Astrocyte (in vitro differentiated cells and primary cell): ENCODE measurements at places on chromosomes 5 and 9. TPM values are rescaled to one million over a fixed set of nuclear protein-coding genes. Genes with fewer than 3 reads are reported as not detected.

DNA sequence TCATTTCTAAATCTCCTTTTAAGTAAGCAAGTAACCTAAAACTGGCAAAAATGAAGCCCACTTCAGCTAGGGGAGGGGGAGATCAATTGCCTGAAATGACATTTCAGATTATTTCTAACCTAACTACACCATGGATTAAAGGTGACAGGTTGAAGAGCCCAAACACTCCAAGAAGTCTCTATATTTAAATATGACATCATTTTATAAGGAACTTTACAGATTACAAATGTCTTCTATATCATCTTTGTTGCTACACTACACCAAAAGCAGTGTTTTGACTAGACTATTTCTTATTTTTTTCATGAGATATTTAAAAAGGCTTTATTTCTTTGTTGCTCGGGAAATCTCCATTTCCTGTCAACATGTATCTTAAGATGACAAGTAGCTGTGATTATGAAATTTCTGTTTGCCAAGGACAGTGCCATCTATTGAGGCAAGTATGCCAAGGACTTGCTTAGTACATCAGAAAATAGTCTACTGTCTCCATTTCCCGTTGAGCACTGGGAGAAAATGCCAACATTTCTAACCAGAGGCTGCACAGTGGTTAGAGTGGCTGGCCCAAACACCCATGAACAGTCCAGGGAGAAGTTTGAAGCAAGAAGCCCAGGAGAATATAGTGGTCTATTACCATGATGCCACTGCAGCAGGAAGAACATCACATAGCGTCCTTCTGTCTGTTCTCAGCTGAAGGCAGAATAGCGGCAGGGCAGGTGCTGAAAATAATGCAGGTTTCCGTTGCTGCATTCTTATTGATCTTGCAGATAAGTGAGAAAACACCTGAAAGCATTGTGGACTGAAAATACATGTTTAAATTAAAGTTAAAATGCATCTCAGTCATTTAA is 93.4 kb upstream of the ITGA2 start:
- no peak for DNase-seq

GRCh38 chr9:112552229-112553056 is 65.8 kb downstream of the KIAA1958 start:
- DNase-seq = no peak

DNA sequence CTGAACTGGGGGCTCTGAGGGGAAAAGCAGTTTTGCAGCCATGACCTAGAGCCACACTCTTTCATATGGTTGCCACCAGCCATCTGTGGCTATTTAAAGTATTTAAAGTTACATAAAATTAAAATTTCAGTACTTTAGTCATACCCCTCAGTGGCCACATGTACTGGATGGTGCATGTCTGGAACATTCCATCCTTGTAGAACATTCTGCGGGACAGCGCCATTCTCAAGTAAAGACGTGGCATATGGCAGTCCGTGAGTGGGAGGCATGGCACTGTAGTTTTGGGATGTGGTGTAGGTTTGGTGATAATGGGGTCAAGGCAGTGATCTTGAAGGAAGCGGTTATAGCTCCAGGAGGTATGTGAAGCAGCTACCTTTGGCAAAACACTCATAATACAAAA is 61.4 kb upstream of the NFIL3 start:
- peak; percentile 37 for DNase-seq

- DNase-seq = no peak
These were observed 523.0 kb upstream of the PTPRD start for GRCh38 chr9:11135851-11136250.

DNA sequence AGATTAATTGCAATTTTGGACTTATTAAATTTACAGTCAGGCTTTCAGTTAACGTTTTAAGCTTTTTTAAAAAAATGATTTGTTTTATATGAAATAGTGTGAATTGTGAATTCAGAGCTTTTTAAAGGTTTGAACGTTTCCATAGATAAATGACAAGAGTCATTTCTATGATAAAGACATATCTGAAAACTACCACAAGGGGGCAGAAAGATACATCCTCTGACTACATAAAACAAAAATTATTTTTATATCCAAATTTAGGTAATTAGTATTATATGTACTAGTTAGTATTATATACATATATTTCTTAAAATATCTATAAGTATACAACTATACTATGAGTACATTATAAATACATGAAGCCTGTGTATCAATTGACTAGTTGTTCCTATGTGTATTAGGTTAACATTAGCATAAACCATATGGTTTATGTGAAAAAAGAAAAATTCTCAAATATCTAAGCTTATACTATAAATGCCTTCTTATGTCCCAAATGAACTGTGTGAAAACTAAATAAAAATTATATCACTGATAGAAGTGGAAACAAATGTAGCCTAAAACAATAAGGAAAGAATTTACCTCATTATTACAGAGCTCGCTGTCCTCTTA is 155.2 kb downstream of the MEF2C start:
- DNase-seq = peak; percentile 2

- no peak for DNase-seq
These were observed 26.0 kb downstream of the ZCCHC7 start for GRCh38 chr9:37146410-37146809.

- DNase-seq = peak; percentile 93
These were observed 234.9 kb downstream of the SPATA31D1 start for GRCh38 chr9:82223442-82223841.

DNA sequence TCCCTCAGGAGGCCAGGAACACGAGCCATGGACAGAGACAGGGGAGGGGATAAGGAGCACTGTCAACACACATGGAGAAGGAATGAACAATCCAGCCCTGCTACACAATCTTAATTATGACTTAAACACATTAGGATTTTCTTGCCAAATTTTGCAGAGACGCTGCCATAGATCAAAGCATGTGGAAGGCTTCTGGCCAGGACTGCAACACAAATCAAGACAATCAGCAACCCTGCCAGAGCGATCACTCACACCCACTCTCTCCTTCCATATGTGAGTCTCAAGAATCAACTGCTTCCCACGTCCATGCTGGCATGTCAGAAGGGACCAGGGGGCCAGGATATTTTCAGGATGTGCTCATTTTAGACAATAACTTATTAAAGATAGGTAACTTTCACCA is 85.6 kb downstream of the ROR2 start:
- DNase-seq = peak; percentile 18

- DNase-seq = no peak
These were observed 51.2 kb downstream of the PARP8 start for GRCh38 chr5:50717651-50718050.

GRCh38 chr5:159765760-159766517 is 150.3 kb upstream of the ADRA1B start:
- DNase-seq = no peak

- peak; percentile 61 for DNase-seq
These were observed 21.6 kb upstream of the TCF7 start for GRCh38 chr5:134092875-134093274.

GRCh38 chr9:92147852-92148180 is 32.6 kb upstream of the SPTLC1 start:
- no peak for DNase-seq

- no peak for DNase-seq
These were observed 34.0 kb upstream of the ARAP3 start for GRCh38 chr5:141716009-141716408.

DNA sequence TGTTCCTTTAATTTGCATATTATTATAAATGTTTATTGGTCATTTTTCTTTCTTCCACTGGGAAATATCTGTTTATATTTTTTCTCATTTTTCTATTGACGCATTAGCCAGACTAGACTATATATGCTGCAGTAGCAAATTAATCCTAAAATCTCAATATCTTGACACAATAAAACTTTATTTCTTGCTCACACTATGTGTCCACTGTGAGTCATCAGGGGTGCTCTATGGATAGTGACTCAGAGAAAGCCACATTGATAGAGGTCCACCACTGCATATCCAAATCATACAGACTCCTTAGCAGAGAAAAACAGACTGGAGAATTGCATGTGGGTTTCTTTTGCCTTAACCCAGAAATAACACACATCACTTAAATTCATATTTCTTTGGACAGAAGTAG is 20.8 kb downstream of the OR1L3 start:
- DNase-seq = no peak

DNA sequence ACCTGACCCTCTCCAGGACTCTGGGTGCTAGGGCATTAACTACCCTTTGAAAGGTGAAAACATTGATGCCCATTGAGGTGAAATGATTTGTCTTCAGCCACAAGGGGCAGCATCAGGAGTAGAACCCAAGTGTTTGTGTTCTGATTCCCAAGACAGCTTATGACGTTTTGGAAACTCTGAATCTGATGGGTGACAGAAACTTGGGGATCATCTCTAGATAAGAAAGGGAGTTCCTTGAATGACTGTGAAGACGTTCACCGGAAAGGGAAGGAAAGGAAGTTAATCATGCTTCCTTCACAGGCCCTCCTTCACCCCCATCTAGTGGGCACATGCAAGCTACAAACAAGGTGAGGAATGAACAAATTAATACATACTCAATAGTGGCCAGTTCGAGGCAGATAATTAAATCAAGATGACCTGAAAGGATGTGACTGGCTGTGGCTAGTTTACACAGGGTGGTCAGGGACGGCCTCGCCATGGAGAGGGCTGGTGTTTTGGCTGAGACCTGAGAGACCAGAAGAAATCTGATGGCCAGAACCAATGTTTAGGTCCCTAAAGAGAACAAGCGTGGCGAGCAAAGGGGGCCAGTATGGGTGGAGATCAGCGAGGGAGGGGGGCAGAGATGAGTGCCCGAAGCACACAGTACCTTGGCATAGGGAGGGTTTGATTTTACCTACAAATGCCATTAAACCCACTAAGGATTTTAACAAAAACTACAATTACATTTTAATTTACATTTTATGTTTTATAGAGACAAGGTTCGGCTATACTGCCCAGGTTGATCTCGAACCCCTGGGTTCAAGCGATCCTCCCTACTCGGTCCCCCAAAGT is 937 bp upstream of the SLC26A2 start:
- peak; percentile 62 for DNase-seq

GRCh38 chr5:71767661-71768060 is 48.6 kb downstream of the CARTPT start:
- peak; percentile 39 for DNase-seq

- peak; percentile 24 for DNase-seq
These were observed 87.6 kb downstream of the DAPK1 start for GRCh38 chr9:87585123-87585855.

- no peak for DNase-seq
These were observed 262.3 kb downstream of the HSPA4 start for GRCh38 chr5:133314086-133314485.

DNA sequence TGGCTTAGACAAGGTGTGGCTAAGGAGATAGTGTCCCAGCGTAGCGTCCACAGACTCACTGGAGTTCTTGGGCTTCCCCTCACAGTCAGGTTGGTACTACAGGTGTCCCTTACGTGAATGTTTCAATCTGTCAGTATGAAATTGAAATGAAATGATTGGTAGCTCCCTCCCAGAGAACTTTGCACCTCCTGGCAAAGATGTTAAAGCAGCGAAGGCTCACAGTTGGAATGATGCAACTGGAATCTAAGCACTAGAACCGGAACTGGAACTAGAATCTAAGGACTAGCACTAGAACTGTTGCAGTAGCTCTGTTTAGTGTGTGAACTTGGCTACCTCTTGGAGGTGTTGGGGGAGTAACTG is 1.1 kb downstream of the SLC31A1 start:
- no peak for DNase-seq

DNA sequence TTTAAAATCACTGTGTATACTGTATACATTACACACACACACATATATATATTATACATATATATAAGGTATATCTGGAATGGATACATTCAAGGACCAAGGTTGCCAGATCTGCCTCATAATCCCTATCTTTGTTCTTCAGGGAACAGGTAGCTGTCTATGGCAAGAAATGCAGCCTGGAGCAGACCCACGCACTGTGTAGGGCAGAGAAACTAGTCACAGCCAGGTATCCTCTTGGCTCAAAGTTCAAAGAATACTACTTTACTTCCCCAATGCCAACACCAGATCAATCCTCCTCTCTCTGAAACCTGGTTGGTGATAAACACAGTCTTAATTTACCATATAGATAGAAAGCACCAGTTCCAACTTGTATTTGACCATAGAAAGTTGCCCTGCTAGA is 313.6 kb downstream of the PRELID2 start:
- DNase-seq = no peak

DNA sequence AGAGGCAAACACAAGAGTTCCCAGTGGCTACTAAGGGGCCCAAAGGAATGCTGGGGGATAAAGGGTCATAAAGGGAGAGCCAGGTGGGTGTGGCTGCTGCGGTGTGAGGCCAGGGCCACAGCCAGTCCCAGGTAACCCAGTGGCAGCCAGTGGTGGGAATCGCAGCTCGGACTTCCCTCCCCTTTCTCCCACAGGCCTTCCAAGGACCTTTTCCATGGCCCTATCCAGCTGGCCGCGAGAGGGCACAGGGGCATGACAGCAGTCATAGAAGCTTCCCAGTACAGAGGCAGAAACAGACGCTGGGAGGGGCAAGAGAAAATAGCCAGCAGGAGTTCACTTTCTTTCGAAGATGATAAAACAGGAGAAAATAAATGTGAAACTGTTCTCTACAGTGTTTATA is 257.6 kb downstream of the SEMA5A start:
- DNase-seq = no peak

- no peak for DNase-seq
These were observed 16.5 kb downstream of the ZNF462 start for GRCh38 chr9:106879439-106879882.

DNA sequence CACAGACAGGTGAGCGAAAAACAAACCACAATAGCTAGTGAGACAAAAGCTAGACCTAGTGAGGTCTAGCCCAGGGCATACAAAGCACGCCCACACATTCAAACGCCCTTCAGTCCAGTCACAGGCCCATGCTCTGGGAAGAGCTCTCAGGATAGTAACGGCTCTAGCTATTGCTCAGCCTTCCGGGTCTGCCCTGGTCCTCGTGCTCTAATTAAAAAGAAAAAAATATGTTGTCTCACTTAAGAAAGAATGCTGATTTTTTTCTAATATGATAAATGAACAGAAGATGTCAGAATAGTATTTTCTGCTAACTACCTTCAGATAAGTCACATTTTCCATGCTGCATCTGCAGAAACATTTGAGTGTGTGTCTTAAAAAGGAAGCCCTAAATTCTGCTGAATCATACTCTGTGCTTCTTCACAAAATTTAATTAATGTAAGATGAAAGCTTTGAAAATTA is 94.5 kb downstream of the PLPP1 start:
- DNase-seq = peak; percentile 73

Gene SPINK4
- not detected in 2 replicates for total RNA-seq

Gene IRGM
- not detected in 2 replicates for total RNA-seq

Gene SCGB3A2
- 0.59 and 0.82 TPM in 2 replicates for total RNA-seq

Gene IFNE
- 0.26 and 0.57 TPM in 2 replicates for total RNA-seq

Gene STXBP1
- total RNA-seq = 39.6 and 45.4 TPM in 2 replicates

Gene SAPCD2
- 0.41 and 0.43 TPM in 2 replicates for total RNA-seq

Gene PCSK1
- total RNA-seq = 0.18 and 0.48 TPM in 2 replicates

Gene ABLIM3
- total RNA-seq = 3.9 and 6.4 TPM in 2 replicates

Gene DAB2IP
- total RNA-seq = 41.4 and 41.7 TPM in 2 replicates

Gene GRIN3A
- not detected in 2 replicates for total RNA-seq

Gene CNTLN
- total RNA-seq = 4.4 and 5.5 TPM in 2 replicates

Gene POMT1
- total RNA-seq = 29.0 and 34.8 TPM in 2 replicates

Gene PCDHA3
- total RNA-seq = 0.84 and 1.1 TPM in 2 replicates
